ENCODE measurements at places on chromosomes 6 and 20. TPM values are rescaled to one million over a fixed set of nuclear protein-coding genes. Genes with fewer than 3 reads are reported as not detected.
A peak's percentile ranks its signal among the peaks of the same experiment; 100 is the strongest.

Gene RNF114
- 106 TPM for total RNA-seq

DNA sequence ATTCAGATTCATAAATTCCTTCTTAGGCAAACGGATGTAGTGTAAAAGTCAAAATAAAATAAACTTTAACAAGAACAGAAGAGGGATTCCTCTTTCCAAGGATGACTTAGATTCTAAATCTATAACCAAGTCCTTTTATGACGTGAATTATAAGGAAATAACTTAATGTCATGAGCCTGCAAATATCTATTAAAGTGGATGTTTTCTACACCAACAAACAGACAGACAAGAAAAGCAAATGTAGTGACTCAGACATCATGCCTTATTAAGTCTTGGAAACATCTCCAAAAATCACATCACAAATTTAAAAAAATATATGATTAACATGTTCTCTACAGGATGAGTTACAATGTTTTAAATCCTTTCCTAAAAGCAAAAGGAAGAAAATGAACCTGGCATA is 397.1 kb downstream of the ESR1 start:
- H3K4me3 ChIP-seq: no peak overlapping the region
- H3K27me3 ChIP-seq: no peaks in the 10 kb centered on the region
- H3K36me3 ChIP-seq: no peaks in the 10 kb centered on the region
- DNase-seq: peak; percentile 2
- H3K27ac ChIP-seq: 0 out of 2 replicates have a peak overlapping the region, but pooled peaks have one; percentile 5

GRCh38 chr6:130973521-130974277 is 89.3 kb downstream of the EPB41L2 start:
- no peaks in the 10 kb centered on the region for H3K36me3 ChIP-seq
- no peak overlapping the region for H3K4me3 ChIP-seq
- no peaks in the 10 kb centered on the region for H3K27me3 ChIP-seq
- H3K27ac ChIP-seq: no peak overlapping the region
- H3K4me1 ChIP-seq: peaks cover 9% of the 10 kb centered on the region
- no peak for DNase-seq

- H3K36me3 ChIP-seq: no peaks in the 10 kb centered on the region
- H3K4me1 ChIP-seq: no peaks in the 10 kb centered on the region
- H3K4me3 ChIP-seq: no peak overlapping the region
- DNase-seq: no peak
- H3K27ac ChIP-seq: no peak overlapping the region
Observed at GRCh38 chr6:53992522-53992921, 118.7 kb upstream of the MLIP start.

GRCh38 chr6:24821860-24822444 is 23.2 kb upstream of the ARMH2 start:
- peaks cover 5% of the 10 kb centered on the region for H3K4me1 ChIP-seq
- no peaks in the 10 kb centered on the region for H3K27me3 ChIP-seq
- DNase-seq: no peak
- H3K4me3 ChIP-seq: no peak overlapping the region

DNA sequence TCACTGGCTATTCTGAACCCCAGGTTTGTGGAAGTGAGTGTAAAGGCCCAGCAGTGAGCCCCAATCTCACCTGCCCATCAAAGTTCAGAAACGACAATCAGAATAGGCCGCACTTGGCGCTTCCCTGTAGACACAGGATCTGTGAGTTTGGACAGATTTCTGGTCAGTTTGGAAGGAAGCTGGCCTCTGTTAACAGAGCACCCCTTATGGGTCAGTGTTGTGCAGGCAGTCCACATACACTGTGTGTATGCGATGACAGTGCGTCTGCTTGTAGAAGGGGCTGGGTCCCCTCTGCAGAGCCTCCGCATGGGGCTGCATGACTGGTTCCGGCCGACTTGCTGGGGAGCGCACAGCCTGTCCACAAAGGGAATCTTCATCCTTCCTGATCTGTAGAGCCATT is 3.4 kb upstream of the MPC1 start:
- no peaks in the 10 kb centered on the region for H3K36me3 ChIP-seq
- peaks cover under 1% of the 10 kb centered on the region for H3K4me1 ChIP-seq
- no peaks in the 10 kb centered on the region for H3K27me3 ChIP-seq
- no peak overlapping the region for H3K4me3 ChIP-seq
- no peak for DNase-seq
- no peak overlapping the region for H3K27ac ChIP-seq

Gene DNAH8
- 0.06 TPM for total RNA-seq

DNA sequence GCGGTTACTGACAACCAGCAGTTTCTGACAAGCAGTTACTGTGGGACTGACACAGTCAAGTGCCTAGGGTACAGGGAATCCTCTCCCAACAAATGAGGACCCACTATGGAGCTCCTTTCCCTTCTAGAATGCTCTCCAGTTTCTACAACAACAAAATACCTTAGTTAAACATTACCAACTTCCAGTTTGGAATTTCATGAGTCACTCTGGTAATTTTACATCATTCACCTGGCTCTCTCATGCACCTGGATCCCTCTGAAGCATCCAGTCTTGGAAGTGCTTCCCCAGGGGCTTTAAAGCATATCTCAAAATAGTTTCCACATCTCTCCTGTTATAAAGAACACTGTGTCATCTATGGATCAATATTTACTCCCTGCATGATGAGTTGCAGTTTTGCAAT is 286.7 kb upstream of the SPTLC3 start:
- H3K27ac ChIP-seq: no peak overlapping the region
- no peak overlapping the region for H3K4me3 ChIP-seq
- H3K27me3 ChIP-seq: peaks cover 24% of the 10 kb centered on the region
- DNase-seq: peak; percentile 32
- no peaks in the 10 kb centered on the region for H3K36me3 ChIP-seq
- H3K4me1 ChIP-seq: no peaks in the 10 kb centered on the region

Gene DSTN
- 177 TPM for total RNA-seq

Gene ADISSP
- 244 TPM for total RNA-seq

- no peaks in the 10 kb centered on the region for H3K36me3 ChIP-seq
- no peak overlapping the region for H3K4me3 ChIP-seq
- DNase-seq: no peak
- no peaks in the 10 kb centered on the region for H3K27me3 ChIP-seq
- H3K27ac ChIP-seq: no peak overlapping the region
- peaks cover 8% of the 10 kb centered on the region for H3K4me1 ChIP-seq
Observed at GRCh38 chr20:48002517-48002970, 217.3 kb upstream of the SULF2 start.

Gene SLC22A16
- total RNA-seq: not detected

DNA sequence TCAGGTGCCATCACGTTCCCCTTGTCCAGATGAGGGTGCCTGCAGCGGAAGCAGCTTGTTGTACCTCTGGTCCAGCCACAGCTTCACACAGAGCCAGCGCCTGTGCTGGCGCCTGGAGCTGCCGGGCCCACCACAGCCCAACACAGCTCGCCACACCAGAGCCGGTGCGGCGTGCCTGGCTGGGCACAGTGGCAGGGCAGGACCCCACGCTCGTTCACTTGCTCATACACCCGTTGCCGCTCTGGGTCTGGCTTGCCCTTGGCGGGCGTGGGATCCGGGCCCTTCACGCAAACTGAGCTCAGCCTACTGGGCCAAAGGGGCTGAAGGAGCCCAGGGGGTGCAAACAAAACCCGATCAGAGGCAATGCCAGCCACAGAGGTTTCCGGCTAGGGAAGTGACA is 492.5 kb upstream of the MANEA start:
- H3K4me1 ChIP-seq: peaks cover 5% of the 10 kb centered on the region
- no peak overlapping the region for H3K4me3 ChIP-seq
- no peaks in the 10 kb centered on the region for H3K36me3 ChIP-seq
- no peak overlapping the region for H3K27ac ChIP-seq
- no peak for DNase-seq
- no peaks in the 10 kb centered on the region for H3K27me3 ChIP-seq

- no peaks in the 10 kb centered on the region for H3K27me3 ChIP-seq
- DNase-seq: no peak
- no peaks in the 10 kb centered on the region for H3K36me3 ChIP-seq
- H3K4me1 ChIP-seq: peaks cover 8% of the 10 kb centered on the region
- no peak overlapping the region for H3K4me3 ChIP-seq
- H3K27ac ChIP-seq: no peak overlapping the region
Observed at GRCh38 chr6:150485161-150485958, 114.3 kb upstream of the PLEKHG1 start.

GRCh38 chr20:38804682-38805501 is 605 bp upstream of the PPP1R16B start:
- H3K27ac ChIP-seq: no peak overlapping the region
- no peak for DNase-seq
- peaks cover 46% of the 10 kb centered on the region for H3K27me3 ChIP-seq
- H3K4me1 ChIP-seq: peaks cover 3% of the 10 kb centered on the region

GRCh38 chr20:58096880-58097423 is 131.5 kb downstream of the ANKRD60 start:
- no peaks in the 10 kb centered on the region for H3K4me1 ChIP-seq
- no peaks in the 10 kb centered on the region for H3K27me3 ChIP-seq
- H3K4me3 ChIP-seq: no peak overlapping the region
- DNase-seq: no peak

Gene NKAPL
- not detected for total RNA-seq

DNA sequence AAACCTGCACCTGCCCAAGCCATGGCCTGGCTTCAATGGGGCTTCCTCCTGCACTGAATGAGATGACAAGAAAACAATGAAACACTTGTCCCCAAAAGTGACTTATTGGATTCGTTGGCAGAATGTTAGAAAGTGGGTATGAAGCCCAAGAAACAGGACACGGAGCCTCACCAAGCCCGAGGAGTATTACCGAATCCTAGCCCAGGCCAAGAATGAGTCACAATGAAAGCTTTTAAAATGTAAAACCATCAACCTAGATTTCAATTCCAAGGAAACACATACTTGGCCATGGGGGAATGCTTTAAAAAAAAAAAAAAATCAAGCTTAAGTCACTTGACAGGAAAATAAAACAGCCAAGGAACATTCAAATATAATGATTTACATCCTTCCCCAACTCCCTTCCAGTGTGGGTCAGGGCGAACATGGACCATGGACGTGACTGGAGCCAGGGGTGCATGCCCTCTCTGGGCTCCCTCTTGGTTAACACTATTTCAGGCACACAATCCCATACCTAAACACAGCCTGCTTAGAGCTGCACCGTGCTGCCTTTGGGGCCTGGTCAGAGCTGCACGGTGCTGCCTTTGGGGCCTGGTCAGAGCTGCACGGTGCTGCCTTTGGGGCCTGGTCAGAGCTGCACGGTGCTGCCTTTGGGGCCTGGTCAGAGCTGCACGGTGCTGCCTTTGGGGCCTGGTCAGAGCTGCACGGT is 3.1 kb upstream of the STX16 start:
- peaks cover 49% of the 10 kb centered on the region for H3K4me1 ChIP-seq
- peak; percentile 88 for DNase-seq
- no peak overlapping the region for H3K4me3 ChIP-seq
- peak overlapping the region; percentile 77 for H3K27ac ChIP-seq
- H3K27me3 ChIP-seq: no peaks in the 10 kb centered on the region

Gene GPR63
- total RNA-seq: 0.07 TPM

Gene FUT9
- not detected for total RNA-seq

- no peaks in the 10 kb centered on the region for H3K27me3 ChIP-seq
- H3K4me1 ChIP-seq: peaks cover 13% of the 10 kb centered on the region
- no peak for DNase-seq
Observed at GRCh38 chr6:152184917-152185574, 377.6 kb downstream of the ESR1 start.

GRCh38 chr20:16761305-16761829 is 13.2 kb downstream of the OTOR start:
- DNase-seq: peak; percentile 86
- H3K36me3 ChIP-seq: no peaks in the 10 kb centered on the region
- peak overlapping the region; percentile 41 for H3K4me3 ChIP-seq
- no peak overlapping the region for H3K27ac ChIP-seq

DNA sequence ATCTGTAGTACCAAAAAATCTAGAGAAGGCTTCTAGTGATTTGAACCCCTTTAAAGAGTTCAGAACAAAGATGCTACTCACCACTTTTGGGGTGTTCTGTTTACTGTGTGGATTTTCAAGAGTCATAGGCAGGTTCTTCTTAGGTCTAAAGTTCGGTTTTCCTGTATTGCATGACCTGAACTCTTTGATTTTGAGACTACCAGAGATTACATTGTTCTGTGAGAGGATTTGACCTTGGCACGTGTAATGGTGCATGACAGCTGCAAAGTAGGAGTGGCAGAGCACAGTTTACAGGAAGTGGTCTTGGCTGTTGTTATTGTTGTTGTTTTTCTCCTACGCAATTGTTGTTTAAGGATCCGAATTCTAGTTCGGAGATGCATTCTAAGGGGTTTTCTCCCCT is 592.7 kb downstream of the EPHA7 start:
- H3K27me3 ChIP-seq: no peaks in the 10 kb centered on the region
- H3K27ac ChIP-seq: no peak overlapping the region
- H3K36me3 ChIP-seq: no peaks in the 10 kb centered on the region
- H3K4me3 ChIP-seq: no peak overlapping the region
- H3K4me1 ChIP-seq: no peaks in the 10 kb centered on the region

Gene SPEF1
- 2.0 TPM for total RNA-seq

DNA sequence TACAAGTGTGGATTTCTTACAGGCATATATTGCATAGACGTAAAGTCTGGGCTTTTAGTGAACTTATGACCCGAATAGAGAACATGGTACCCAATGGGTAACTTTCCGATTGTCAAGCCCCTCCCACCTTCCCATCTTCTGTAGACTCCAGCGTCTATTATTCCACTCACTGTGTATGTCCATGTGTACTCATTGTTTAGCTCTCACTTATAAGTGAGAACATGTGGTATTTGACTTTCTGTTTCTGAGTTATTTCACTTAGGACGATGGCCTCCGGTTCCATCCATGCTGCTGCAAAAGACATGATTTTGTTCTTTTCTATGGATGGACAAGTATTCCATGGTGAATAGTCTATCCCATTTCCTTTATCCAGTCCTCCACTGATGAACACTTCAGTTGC is 306.4 kb downstream of the CD83 start:
- no peaks in the 10 kb centered on the region for H3K36me3 ChIP-seq
- H3K27me3 ChIP-seq: no peaks in the 10 kb centered on the region
- no peak overlapping the region for H3K27ac ChIP-seq
- no peak overlapping the region for H3K4me3 ChIP-seq

DNA sequence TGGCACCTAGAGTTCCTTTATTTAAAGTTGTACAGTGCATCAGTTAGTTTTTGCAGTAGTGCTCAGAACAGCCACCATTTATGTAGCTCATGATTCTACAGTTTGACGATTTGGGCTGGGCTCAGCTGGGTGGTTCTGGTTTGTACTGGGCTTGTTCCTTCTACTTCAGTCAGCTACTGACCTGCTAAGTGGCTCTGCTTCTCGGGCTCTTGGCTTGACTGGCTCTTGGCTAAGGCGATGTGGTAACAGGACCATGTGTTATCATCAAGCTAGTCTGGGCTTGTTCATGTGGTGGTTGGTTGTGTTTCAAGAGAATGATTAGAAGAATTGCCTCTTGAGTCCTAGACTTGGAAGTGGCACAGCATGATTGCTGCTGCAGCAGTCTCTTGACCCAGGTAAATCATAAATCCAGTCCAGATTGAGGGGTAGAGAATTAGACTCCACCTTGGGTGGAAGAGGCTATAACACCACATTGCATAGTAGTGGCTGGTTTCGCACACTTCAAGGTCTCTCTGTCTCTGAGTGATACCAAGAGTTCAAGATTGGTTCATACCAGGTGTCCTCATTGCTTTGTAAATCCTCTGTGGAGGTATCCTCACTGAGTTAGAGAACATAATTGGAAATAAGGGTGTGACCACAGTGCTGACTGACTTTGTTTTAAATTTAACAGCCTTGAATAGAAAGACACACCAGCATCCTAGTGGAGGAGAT is 253.0 kb downstream of the ARID1B start:
- no peak overlapping the region for H3K27ac ChIP-seq
- DNase-seq: no peak
- H3K4me1 ChIP-seq: peaks cover 31% of the 10 kb centered on the region
- no peaks in the 10 kb centered on the region for H3K27me3 ChIP-seq
- no peaks in the 10 kb centered on the region for H3K36me3 ChIP-seq
